Amniotic epithelial cell (primary cell): ENCODE measurements at places on chromosomes 2 and 18.

GRCh38 chr2:32877587-32878510, 68.9 kb upstream of the LTBP1 start:
- no peak for DNase-seq

GRCh38 chr2:182977463-182977862, 60.8 kb downstream of the NCKAP1 start:
- DNase-seq, result no peak

- no peak for DNase-seq
These were observed 33.3 kb downstream of the UXS1 start for GRCh38 chr2:106160786-106161261.

- DNase-seq, result no peak
These were observed 855.7 kb downstream of the TRIB2 start for GRCh38 chr2:13572466-13572865.

GRCh38 chr2:3078684-3079083, 298.9 kb downstream of the EIPR1 start:
- no peak for DNase-seq

GRCh38 chr2:111250448-111251030, 129.8 kb downstream of the BCL2L11 start:
- DNase-seq, result peak; percentile 31

DNA sequence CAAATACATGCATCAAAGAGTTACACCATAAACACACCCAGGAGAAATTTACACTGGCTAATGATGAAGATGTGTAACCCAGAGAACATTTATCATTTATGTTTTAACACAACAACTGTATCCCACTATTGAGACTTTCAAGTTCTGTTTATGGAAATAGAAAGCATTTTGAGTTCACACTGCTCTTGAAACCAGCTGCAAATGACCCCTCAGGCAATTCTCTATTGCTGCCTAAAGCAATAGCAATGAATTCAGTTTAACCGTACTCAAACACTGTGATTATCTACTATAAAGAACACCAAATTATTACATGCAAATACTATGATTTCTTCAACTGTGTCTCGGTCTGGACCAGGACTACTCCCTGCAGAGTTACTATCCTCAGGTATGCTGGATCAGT, 452.7 kb upstream of the NRXN1 start:
- no peak for DNase-seq

GRCh38 chr2:17136877-17137276, 381.4 kb downstream of the RAD51AP2 start:
- DNase-seq, result no peak

- DNase-seq, result peak; percentile 60
These were observed 89.3 kb downstream of the EHBP1 start for GRCh38 chr2:62794791-62795190.

GRCh38 chr2:237978058-237978712, 11.4 kb downstream of the UBE2F start:
- no peak for DNase-seq

DNA sequence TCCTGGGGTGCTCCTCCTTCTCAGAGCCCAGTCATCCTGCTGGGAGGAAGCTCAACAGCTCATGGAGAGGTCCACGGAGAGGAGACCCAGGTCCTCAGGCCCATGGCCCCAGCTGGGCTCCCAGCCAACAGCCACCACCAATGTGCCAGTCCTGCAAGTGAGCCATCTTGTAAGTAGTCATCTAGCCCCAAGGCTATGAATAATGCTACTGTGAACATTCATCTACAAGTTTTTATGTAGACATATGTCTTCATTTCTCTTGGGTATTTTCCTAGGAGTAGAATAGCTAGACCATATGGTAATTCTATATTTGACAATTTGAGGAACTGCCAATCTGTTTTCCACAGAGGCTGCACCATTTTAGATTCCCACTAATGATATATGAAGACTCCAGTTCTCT, 166.1 kb downstream of the MTCL1 start:
- DNase-seq, result no peak

- DNase-seq, result peak; percentile 50
These were observed 38.1 kb upstream of the TCF7L1 start for GRCh38 chr2:85095094-85095493.
